Urinary bladder (tissue), 4 donors: ENCODE measurements at places on chromosomes 3 and 15.

DNA sequence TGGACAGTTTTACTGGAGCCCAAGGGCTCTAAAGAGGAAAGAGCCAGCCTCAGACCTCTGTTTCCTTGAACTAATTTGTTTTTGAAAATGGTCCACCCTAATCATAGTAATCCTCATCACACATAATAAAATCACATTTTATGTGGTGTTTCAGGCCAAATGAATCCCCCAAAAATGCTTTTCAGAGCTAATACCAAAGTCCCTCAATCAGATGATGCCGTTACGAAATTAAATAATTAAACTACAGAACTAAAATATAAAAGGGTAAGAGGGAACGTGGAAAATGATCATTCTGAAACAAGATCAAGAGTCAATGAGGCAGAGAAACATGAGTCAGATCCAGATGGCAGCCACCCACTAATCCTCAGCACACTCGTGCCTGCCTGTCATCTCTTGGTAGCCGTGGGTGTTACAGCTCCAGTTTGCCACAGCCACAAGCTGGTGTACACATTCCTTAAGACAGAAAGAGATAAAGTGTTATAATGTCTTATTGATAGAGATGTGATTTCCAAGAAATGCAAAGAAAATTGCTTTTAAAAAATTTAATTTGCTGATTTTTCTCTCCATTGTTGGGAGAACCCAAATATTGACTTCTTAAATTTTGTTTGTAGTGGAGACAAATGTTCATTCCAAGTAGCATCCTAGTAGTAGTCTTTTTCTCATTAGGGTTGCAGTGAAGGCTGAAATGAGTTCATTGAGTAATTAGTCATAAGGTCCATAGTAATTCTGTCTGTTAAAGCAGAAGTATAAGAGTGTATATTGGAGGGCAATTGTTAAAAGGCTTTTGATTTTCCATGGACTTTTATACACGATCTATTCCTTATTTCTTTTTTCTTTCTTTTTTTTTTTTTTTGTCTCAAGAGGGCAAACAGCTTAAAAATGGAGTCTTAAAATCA lies 104.2 kb downstream of the AGBL1 start:
- no peak for DNase-seq

DNA sequence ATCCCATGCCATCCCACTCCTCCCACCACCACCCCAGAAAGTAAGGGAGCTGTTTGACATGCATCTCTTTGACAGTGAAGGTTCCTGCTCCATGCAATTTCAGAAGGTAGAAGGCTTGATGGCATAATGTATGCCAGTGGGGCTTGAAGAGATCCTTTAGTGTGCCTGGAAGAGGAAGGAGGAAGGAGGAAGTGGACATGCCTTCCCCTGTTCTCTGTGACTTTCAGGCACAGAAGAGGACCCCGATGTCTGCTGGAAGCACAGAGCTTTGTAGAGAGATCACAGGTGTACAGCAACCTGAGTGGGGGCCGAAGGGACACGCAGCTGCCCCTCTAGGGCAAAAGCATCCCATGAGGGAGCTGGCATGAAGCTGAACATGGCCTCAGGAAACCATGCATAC lies 171.6 kb downstream of the CD47 start:
- DNase-seq = no peak

GRCh38 chr3:193572426-193572908 lies 17.8 kb upstream of the ATP13A4 start:
- DNase-seq = no peak

GRCh38 chr3:78003090-78003489 lies 963.2 kb downstream of the ROBO2 start:
- no peak for DNase-seq

- no peak for DNase-seq
Observed at GRCh38 chr3:28286595-28286994, 45.2 kb downstream of the CMC1 start.

DNA sequence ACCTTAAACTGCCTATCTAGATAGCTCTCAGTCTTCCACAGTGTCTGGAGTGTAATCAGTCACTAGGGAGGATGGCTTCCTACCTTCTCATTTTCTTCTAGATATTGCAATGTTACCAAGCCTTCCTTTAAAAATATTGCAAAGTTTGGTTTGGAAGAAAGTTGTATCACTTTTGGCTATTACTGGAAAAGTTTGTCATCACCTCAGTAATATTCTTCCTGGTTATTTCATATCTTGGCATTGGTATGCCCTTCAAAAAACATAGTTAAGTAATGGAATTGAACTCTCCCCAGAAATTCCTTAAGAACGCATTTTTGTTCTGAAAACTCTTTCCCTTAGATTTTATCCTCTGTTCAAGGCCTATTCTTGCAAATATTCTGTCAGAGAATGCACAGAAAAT lies 179.3 kb upstream of the MME start:
- no peak for DNase-seq

DNA sequence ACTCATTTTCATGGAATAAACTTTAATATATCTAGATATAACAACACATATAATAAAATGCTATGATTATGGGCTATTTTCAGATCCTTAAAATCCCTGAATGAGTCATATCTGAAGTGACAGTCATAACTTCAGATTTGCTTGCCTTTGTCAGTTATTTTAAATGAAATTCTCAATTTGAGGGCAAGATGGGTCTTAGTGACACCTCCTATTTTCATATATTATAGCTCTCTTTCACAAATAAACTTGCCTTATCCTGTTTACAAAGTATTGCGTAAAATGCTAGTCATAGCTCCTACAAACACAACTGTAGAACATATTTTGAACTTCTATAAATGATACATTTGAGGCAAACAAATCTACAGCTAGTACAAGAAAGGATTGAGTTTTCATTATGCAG lies 6.2 kb upstream of the THRB start:
- DNase-seq = no peak

- no peak for DNase-seq
Observed at GRCh38 chr3:151722856-151723255, 10.9 kb upstream of the AADACL2 start.

GRCh38 chr15:56821721-56822425 lies 88.6 kb upstream of the ZNF280D start:
- DNase-seq = no peak

- no peak for DNase-seq
Observed at GRCh38 chr15:90820481-90820880, 47.9 kb upstream of the FURIN start.

- DNase-seq = no peak
Observed at GRCh38 chr3:128218548-128219257, 65.4 kb downstream of the EEFSEC start.

DNA sequence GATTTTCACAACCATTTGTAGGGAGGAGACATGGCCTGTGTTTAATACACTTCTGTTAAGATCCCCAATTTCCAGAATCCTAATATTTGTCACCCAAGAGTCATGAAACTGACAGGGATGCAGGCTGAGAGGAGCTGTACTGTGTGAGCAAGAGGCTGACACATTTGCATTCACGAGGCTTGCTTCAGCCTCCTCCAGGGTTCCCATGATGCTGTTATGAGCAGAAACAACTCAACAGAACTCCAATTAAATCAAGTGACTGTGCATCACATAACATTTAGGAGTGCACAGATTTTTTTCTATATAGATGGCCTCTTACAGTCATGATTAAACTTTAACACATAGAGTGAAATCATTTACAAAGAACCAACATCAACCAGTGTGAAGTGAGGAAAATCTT lies 292.3 kb upstream of the STT3B start:
- no peak for DNase-seq

DNA sequence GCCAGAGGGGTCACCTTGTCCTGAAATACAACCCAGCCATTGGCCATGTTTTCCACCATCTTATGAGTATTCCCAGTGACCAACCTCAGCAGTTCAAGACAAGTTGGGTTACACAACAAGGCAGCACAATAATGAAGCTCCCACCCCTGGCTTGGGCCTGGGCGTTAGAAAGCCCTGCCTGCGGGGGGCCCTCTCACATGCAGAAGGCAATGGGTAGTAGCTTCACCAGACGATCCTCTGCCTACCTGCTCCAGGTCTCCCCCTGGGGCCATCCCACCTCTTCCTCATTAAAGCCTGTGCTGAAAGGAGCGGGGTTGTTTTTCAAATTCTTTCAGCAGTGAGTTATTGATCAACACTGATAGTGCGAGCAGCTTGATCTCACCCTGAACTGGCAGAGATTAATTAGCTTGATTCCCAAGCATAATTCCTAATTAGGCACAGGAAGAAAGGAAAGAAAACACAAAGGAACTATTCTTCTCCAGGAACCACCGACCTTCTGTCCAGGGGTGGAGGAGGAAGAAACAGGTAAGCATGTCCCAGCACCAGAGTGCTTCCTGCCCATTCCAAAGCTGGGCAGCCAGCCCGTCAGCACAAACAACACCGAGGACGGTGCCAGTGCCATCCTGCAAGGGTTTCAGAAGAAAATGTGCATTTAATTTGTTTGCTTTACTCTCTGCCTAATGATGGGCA lies 79.7 kb upstream of the CGNL1 start:
- DNase-seq = no peak

DNA sequence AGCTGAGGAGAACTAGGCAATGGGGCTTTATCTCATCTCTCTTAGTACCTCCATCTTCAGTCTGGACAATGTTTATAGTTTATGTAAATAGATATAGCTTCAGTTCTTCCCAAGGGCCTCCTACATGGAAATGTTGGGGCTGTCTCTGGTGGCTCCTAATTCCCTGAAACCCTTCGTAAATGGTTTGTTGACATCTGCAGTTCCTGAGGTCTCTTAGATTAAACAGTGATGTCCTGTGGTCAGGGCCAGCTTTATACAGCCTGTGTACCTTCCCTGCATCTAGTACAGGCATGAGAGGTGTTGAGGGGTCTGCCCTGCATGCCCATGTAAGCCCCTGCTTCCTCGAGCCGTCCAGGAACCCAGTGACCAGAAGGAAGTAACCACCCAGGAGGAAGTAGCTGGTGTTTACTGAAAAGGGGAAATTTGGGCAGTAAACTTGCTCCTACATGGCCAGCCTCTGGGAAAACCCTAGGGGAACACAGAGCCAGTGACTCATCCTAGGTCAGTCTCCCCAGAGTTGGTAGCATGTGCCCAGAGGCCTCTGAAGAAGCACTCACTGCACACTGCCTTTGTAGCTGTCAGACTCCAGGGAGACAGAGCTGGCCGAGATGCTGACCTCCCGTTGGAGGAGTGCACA lies 4.7 kb upstream of the TBC1D2B start:
- no peak for DNase-seq

- DNase-seq = no peak
Observed at GRCh38 chr3:67897351-67898336, 243.2 kb upstream of the SUCLG2 start.

DNA sequence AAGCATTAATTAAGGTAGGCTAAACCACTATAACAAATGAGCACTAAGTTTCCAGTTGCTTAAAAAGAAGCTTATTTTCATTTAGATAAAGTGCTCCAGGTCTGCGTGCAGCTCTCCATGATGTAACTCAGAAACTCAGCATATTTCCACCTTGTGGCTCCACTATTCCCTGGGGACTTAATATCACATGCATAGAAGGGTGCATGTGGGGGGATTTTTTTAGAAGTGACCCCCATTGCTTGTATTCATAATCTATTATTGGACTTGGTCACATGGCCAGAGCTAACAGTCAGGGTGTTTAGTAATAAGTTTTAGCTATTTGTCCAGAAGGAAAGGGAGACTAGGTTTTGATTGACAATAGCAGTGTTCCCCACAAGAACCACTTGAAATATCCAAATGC lies 86.8 kb downstream of the TMCO5A start:
- DNase-seq = no peak

DNA sequence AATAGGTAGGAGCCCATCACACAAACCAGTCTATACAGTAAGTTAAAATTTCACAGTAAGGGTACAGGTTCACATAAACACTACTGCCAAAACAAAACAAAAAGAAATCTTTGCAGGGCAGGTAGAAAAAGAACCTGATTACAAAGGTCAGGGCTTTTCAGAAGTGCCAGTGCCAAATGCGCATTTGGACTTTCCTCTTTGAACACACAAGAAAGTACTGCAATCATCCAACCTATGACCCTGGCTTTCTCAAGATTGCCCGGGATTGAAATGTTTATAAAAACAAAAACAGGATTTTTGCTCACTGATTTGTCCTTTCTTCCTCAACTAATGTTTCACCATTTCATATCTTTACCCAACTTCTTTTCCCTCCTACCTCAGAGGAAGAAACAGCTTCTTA lies 47.4 kb downstream of the CBLB start:
- no peak for DNase-seq

DNA sequence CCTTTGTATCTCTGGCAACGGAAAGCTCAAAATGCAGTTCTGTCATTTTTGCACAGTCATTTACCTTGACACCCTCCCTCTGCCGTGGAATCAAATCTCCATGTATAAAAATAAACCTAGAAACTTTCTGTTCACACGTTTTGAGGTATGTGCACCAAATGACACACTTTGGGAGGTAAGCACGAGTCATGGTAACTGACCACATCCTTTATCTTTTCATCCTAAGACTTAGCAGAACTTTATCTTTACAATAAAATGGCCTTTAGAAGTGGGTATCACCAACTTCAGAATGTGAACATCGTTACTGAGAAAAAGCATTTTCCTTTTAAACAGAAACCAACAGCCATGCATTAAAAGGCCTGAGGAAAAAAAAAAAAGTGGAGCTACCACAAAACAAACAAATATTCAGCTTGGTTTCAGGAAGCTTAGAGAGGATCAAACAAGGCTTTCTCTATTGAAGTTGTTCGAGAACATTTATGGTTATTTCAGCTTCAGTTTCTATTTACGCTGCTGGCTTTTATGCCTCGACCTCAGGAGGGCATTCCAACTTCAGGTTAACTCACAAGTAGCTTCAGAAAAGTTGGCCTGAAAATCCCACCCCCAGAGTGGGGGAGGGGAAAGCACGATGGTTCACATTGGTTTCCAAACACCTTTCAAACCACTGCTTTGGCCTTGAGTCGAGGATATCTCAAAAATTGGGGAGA lies 171.1 kb upstream of the ICE2 start:
- no peak for DNase-seq

DNA sequence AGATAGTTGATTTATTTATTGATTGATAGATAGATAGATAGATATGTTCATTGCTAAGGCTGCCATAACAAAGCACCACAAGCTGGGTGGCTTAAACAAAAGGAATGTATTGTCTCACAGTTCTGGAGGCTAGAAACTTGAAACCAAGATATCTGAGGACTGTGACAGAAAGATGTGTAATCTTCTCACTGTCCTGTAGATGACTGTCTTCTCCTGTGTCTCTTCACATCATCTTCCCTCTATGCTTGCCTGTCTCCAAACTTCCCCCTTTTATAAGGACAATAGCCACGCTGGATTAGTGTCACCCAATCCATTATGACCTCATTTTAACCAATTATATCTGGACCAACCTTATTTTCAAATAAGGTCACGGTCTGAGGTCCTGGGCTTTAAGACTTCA lies 40.9 kb downstream of the GNB4 start:
- DNase-seq = no peak
